CD4-positive, alpha-beta T cell treated with Interleukin-15 for 1 hour (primary cell): ENCODE measurements at places on chromosomes 16 and 17.

DNA sequence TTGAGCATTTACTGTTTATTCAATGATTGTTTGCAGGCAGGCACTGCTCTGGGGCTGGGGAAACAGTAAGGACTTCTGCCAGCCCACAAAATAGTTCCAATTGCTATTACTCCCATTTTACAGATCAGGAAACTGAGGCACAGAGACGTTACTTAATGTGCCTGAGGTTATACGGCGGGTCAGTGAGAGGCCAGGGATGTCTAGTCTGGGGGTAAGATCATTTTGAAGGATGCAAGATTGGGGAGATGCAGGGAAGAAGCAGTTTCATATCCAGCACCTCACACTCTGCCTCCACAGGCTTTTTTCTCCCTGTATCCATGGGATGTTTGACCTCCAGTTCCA is 46.5 kb downstream of the ABAT start:
- DNase-seq, result no peak

GRCh38 chr17:31198026-31198425 is 99.0 kb downstream of the OMG start:
- no peak for DNase-seq

GRCh38 chr17:61583660-61584264 is 7.3 kb downstream of the NACA2 start:
- DNase-seq, result no peak

DNA sequence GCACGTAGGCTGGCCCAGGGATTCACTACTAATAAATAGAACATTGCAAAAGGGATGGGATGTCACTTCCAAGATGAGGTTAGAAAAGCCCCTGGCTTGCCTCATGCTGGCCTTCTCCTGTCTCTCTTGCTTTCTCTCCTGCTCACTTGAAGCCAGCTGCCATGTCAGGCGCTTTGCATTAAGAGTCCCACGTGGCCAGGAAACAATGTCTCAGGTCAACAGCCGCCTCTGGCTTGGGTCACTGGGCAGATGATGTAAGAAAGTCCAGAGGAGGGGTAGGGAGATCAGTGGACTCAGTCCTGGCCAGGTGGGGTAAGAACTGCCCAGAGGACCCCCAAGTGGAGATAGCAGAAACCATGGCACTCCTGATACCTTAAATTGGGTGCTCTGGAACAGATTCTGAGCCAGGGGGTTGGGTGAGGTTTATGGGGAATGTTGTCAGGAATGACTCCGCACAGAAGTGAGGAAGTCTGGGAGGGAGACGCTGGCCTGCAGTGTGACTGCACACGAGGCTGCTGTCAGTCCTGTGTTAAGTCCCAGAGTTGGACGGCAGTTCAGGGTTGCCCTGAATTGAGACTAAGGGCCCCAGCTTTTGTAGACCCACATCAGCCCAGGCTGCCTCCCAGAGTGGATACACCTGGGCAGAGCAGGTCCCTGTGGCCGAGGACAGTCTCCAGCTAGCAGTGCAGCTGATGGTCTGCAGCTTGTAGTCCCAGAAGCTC is 17.7 kb downstream of the C16orf82 start:
- no peak for DNase-seq

DNA sequence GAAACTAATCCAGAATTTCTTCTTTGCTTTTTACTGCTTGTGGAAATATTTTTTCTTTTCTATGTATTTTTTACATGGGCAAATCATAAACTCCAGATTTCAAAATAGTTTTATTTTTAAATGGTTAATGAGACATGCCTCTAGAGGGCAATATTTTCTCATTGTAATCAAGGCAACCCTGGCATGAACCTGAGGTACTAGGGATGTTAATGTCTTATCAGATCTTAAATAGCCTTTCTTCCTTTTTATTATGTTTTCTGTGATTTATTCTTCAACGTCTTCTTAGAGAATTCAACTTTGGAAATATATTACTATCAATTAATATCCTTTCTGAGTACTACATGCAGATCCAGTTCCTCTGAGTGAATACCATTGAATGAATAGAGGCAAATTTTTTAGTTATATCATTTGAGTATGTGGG is 324.7 kb downstream of the BCAS3 start:
- DNase-seq, result no peak

- no peak for DNase-seq
These were observed 218.7 kb downstream of the RPTOR start for GRCh38 chr17:80763293-80763867.

DNA sequence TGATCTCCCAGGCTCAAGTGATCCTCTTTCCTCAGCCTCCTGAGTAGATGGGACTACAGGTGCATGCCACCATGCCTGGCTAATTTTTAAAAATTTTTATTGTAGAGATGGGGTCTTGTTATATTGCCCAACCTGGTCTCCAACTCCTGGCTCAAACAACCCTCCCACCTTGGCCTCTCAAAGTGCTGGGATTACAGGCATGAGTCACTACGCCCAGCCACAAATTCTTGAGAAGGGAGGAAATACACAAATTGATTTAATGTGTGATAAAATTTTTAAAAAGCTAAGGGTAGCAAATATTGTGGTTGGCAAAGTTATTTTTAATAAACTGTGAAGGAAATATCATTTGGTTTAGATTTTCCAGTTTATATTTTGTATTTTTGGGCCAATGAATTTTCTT is 9.6 kb downstream of the ITGAD start:
- DNase-seq, result no peak

DNA sequence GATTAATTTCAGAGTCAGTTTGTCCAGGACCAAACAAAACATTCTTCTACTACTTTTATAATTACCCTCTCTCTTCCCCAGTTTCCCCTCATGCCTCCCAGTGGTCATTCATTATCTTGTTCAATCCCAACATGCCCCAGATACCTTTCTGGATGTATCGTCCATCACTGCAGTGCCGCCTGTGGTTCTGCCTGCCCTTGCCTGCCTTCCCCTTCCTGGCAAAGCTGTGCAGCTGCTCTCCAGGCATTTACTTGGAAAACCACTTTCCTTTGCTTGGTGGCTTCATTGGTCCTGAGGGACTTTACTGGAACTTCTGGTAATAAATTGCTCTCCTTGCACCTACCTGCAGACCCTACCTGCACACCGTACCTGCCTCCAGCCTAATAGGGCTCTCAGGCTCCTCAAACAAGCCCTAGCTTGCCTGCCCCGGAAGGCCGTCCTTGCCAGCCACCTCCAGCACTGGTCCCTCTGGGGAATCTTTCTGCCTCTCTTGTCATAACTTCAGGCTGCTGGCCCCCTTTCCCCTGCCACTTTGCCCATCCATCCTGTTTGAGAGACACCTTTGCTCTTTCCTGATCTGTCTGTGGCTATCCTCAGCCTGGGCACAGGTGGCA is 19.5 kb upstream of the MSI2 start:
- DNase-seq, result no peak

DNA sequence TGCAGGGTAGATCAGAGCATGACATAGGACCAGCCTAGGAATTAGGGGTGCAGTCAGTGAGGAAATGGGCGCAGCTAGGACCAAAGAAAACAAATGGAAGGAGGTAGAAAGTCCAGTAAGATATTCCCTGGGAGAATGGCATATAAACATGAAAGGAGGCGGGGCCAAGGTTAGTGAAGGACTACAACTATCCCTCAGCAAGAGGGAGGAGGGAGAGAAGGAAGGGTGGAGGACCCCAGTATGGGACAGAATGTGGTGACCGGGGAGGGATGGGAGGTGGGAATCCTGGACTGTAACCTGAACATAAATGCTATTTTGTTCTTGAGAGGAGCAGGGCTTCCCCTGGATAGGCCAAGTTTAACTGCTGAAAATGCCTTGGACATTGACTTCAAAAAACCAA is 22.8 kb downstream of the ITGB3 start:
- no peak for DNase-seq

GRCh38 chr16:13429416-13429815 is 490.5 kb upstream of the ERCC4 start:
- no peak for DNase-seq

DNA sequence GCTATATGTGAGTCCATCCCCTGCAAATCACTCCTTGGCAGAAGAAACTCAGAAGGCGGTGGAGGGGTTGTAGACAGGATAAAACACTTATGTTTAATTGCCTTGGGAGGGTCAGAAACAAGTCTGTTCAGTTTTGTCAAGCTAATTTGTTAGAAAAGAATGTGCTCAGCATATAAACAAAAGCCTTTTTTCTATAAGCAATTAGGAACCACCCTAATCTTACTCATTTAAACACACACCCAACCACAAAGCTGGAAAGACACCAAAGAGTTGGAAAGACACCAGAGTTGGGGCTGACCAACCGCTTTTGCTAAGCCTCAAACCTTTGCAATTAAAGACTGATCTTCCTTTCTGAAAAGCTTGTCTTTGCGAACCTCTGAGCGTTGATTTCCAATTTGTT is 439.2 kb upstream of the ERCC4 start:
- DNase-seq, result no peak

DNA sequence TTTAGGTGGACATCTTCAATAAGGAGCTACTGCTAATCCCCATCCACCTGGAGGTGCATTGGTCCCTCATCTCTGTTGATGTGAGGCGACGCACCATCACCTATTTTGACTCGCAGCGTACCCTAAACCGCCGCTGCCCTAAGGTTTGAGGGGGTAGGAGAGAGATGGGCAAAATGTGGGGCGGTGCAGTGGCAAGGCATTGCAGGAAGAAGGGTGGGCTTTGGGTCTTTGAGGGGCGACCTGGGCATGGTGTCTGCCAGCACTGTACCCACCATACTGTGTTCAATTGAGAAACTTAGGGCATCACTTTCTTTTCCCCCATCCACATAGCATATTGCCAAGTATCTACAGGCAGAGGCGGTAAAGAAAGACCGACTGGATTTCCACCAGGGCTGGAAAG is 8.6 kb downstream of the SENP3 start:
- no peak for DNase-seq

GRCh38 chr16:66881014-66881417 is 701 bp downstream of the PDP2 start:
- no peak for DNase-seq

DNA sequence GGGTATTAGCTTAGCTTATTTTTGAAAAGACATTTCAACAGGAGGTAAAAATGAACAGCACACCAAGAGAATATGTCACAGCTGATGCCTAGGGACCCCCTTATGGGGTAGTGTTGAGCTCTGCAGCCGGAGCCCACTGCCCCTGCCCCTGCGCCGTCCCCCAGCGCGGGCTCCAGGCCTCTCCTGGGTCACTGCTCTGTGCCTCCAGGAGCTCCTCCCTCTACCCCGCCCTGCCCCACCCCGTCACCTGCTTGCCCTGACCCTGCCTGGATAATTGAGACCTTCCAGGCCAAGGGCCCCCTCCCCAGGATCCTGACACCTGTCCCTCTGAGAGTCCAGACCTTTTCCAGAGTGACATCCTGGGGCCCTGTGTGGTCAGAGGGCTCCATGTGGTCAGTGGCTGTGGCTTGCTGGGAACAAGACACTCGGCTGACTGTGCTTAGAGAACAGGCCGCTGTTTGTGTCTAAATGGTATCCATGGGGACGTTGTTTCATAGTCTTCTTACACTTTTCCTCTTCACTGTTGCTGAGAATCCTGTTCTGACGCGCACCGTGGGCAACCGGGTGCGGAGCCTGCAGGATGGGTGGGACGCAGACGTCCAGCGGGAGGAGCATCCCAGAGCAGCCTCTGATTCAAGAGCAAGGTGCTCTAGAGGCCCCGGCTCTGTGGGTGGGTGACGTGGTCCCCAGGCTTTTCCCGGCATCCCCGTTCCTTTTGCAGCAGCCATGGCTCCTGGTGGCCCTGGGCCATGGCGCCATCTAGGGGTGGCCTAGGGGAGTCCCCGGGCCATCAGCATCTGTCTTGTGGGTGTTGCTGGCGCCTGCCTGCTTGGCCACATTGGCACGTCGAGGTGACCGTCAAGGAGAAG is 20.0 kb upstream of the WFIKKN1 start:
- peak; percentile 55 for DNase-seq

- DNase-seq, result no peak
These were observed 1.0 kb downstream of the BCL7C start for GRCh38 chr16:30892670-30893416.

GRCh38 chr17:75764417-75764710 is 628 bp downstream of the GALK1 start:
- DNase-seq, result no peak

GRCh38 chr17:50822550-50822949 is 12.8 kb upstream of the WFIKKN2 start:
- DNase-seq, result no peak

DNA sequence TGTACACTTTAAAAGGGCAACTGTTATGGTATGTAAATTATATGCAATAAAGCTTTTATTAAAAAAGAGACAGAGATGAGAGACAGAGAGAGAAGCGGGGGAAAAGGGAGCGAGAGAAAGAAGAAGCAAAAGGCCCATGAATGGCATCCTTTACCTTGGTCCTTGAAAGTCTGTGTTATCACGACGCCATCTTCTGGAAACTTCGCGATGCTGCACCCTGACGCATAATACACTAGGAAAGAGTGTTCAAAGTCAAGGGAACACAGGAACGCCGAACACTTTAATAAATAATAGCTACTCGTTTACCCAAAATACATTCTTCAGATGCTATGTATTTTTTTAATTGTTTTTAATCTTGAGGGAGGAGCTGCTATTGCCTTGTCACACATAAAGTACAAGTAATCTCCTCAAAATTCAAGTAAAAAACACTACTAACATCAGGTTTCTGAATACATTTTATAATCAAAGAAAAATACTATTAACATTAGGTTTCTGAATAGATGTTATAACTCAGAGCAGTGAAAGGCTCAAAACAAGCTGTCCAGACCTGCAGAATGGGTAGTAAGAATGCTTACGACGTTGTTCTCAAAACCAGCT is 23.0 kb upstream of the SLC38A8 start:
- no peak for DNase-seq

GRCh38 chr16:75486676-75487313 is 8.4 kb downstream of the CHST6 start:
- DNase-seq, result no peak

DNA sequence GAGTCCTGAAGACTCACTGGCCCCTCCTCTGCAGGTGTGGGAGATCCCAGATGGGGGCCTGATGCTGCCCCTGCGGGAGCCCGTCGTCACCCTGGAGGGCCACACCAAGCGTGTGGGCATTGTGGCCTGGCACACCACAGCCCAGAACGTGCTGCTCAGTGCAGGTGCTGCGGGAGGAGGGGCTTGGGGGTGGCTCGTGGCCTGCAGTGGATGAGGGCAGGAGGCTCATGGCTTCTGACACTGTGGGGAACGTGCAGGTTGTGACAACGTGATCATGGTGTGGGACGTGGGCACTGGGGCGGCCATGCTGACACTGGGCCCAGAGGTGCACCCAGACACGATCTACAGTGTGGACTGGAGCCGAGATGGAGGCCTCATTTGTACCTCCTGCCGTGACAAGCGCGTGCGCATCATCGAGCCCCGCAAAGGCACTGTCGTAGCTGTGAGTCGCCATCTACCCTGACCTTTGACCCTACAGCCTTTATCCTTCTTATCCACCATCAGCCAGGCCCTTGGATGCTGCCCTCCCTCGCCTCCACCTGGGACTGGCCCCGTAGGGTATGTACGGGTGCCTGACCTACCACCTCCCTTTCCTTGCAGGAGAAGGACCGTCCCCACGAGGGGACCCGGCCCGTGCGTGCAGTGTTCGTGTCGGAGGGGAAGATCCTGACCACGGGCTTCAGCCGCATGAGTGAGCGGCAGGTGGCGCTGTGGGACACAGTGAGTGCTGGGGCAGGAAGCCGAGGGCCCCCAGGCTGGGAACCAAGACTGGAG is 3.6 kb downstream of the CORO1A start:
- peak; percentile 82 for DNase-seq

GRCh38 chr17:31845291-31845690 is 13.8 kb downstream of the COPRS start:
- no peak for DNase-seq

GRCh38 chr17:76384222-76384986 is at the start of gene SPHK1:
TSS of gene SPHK1 (plus strand) at chr17:76384609. CDS start at chr17:76385645, 1,036 bp downstream.
- peak; percentile 49 for DNase-seq

- DNase-seq, result no peak
These were observed 15.7 kb upstream of the ALDOA start for GRCh38 chr16:30049871-30050270.
